ENCODE measurements at places on chromosomes 4 and X. TPM values are rescaled to one million over a fixed set of nuclear protein-coding genes. Genes with fewer than 3 reads are reported as not detected.

- H3K4me3 ChIP-seq: no peak overlapping the region
- H3K36me3 ChIP-seq: no peaks in the 10 kb centered on the region
- H3K27me3 ChIP-seq: no peaks in the 10 kb centered on the region
- DNase-seq: peak; percentile 40
These were observed 13.3 kb upstream of the CD99 start for GRCh38 chrX:2677764-2678163.

- H3K27me3 ChIP-seq: no peaks in the 10 kb centered on the region
- no peak for DNase-seq
- no peak overlapping the region for H3K27ac ChIP-seq
- H3K4me3 ChIP-seq: no peak overlapping the region
- H3K36me3 ChIP-seq: no peaks in the 10 kb centered on the region
These were observed 239.3 kb downstream of the C4orf33 start for GRCh38 chr4:129335276-129335675.

GRCh38 chrX:39580043-39580442 lies 517.7 kb downstream of the BCOR start:
- DNase-seq: no peak
- no peak overlapping the region for H3K4me3 ChIP-seq
- H3K36me3 ChIP-seq: no peaks in the 10 kb centered on the region
- H3K4me1 ChIP-seq: peaks cover 9% of the 10 kb centered on the region
- H3K27me3 ChIP-seq: no peaks in the 10 kb centered on the region
- H3K27ac ChIP-seq: no peak overlapping the region

DNA sequence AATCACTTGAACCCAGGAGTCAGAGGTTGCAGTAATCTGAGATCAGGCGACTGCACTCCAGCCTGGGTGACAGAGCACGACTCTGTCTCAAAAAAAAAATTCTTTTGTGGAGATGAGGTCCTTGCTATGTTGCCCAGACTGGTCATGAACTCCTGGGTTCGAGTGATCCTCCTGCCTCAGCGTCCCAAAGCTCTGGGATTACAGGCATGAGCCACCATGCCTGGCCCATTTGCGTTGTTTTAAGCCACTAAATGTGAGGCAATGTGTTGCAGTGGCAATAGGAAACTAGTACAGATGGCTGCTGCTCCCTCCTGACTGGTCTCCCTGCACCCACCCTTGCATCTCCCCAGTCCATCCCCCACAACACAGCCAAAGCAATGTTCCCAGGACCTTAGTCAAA lies 40.0 kb upstream of the APLN start:
- no peaks in the 10 kb centered on the region for H3K4me1 ChIP-seq
- H3K27ac ChIP-seq: no peak overlapping the region
- DNase-seq: no peak
- H3K36me3 ChIP-seq: no peaks in the 10 kb centered on the region
- no peak overlapping the region for H3K4me3 ChIP-seq

DNA sequence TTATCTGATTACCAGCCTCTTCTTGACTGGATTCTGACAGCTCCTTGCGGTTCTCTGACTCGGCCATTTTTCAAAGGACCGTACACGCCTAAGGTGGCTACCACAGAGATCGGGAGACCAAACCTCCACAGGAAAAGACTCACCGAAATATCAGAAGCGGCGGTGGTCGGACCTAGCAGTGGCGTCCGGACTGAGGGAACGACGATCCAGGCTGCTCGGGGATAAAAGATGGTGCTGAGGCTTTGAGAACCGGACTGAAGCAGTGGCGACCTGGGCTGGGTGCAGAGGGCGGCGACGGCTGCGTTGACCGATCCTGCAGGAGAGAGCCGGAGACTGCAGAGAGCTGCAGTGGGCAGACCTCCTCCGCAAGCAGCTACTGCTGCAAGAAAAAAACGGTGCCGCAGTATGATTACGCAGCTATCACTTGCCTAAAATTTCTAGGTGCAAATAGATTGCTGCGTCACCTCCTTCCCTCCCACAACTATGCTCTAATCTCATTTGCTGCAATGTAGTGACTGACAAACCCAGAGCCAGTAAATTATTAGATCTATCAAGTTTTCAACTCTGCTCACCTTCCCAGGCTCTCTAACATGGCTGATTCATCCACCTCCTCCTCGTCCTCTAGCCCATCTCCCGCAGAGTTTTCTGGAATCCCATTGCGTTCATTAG lies at the start of gene NAP1L2:
Gene NAP1L2, minus strand, starts transcription at position 426 of the 669 bp plus-strand sequence. Its CDS starts 359 bp downstream, at position 67.
- H3K4me3 ChIP-seq: no peak within 1 kb of the TSS
- H3K27ac ChIP-seq: no peak within 1 kb of the TSS
- H3K27me3 ChIP-seq: no peaks in the 10 kb centered on the region
- no peaks in the 10 kb centered on the region for H3K36me3 ChIP-seq
- DNase-seq: no peak

DNA sequence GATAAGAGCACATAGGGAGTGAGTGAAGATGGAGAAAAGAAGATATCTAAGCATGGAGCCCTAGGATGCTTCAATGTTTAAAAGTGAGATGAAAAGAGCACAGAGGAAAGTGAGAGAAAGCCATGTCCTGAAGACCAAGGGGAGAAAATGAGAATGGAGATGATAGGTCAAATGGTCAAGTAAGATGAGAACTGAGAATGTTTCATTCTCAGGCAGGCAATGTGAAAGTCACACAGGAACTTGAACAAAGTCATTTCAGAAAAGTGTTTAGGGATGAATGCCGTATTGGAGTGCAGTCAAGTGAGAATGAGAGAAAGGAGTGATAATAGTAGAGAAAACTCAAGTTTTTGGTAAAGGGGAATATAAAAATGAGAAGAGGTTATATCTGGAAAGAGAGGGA lies 148.7 kb upstream of the PTCHD1 start:
- H3K27me3 ChIP-seq: no peaks in the 10 kb centered on the region
- no peak overlapping the region for H3K4me3 ChIP-seq
- no peak for DNase-seq
- H3K36me3 ChIP-seq: no peaks in the 10 kb centered on the region

- no peak overlapping the region for H3K27ac ChIP-seq
- H3K27me3 ChIP-seq: no peaks in the 10 kb centered on the region
- H3K4me1 ChIP-seq: no peaks in the 10 kb centered on the region
- DNase-seq: no peak
- H3K4me3 ChIP-seq: no peak overlapping the region
- no peaks in the 10 kb centered on the region for H3K36me3 ChIP-seq
These were observed 67.5 kb downstream of the PPEF2 start for GRCh38 chr4:75834772-75835154.

- H3K36me3 ChIP-seq: no peaks in the 10 kb centered on the region
- no peak for DNase-seq
These were observed 93.9 kb downstream of the NSUN7 start for GRCh38 chr4:40843696-40844095.

DNA sequence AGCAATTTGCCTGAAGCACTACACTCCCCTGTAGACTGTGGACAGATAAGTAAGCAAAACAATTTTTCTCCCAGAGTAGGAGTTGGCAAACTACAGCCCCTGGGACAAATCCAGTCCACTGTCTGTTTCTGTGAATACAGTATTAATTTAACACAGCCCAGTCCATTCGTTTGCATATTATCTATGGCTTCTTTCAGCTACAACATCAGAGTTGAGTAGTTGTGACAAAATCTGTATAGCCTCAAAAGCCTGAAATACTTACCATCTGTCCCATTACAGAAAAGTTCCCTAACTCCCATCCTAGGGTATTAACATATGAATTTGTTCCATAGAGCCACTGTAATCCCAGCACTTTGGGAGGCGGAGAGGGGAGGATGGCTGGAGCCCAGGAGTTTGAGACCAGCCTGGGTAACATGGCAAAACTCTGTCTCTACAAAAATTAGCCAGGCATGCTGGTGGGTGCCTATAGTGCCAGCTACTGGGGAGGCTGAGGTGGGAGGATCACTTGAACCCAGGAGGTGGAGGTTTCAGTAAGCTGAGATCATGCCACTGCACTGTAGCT lies 53.0 kb downstream of the AMELX start:
- no peak overlapping the region for H3K27ac ChIP-seq
- no peaks in the 10 kb centered on the region for H3K4me1 ChIP-seq
- H3K36me3 ChIP-seq: no peaks in the 10 kb centered on the region
- DNase-seq: no peak

DNA sequence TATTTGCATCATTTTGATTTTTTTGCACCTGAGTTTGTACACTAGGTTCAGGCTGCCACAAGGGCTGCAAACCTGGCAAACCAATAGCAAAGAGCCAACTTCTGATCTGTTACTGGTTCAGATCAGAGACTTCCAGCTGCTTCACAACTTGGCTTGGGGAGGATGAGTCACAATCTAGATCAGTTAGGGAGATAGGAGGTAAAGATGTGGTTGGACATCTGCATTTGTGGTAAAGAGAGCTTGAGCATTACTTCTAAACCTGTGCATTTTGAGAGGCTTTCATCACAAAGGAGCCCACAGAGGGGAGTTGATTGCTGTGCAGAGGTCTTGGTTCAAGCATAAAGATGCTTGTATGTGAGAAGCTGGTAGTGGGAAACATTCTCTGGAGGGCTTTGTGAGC lies 34.5 kb downstream of the LINC00632 start:
- no peaks in the 10 kb centered on the region for H3K27me3 ChIP-seq
- H3K4me3 ChIP-seq: no peak overlapping the region
- no peak for DNase-seq
- no peaks in the 10 kb centered on the region for H3K36me3 ChIP-seq

DNA sequence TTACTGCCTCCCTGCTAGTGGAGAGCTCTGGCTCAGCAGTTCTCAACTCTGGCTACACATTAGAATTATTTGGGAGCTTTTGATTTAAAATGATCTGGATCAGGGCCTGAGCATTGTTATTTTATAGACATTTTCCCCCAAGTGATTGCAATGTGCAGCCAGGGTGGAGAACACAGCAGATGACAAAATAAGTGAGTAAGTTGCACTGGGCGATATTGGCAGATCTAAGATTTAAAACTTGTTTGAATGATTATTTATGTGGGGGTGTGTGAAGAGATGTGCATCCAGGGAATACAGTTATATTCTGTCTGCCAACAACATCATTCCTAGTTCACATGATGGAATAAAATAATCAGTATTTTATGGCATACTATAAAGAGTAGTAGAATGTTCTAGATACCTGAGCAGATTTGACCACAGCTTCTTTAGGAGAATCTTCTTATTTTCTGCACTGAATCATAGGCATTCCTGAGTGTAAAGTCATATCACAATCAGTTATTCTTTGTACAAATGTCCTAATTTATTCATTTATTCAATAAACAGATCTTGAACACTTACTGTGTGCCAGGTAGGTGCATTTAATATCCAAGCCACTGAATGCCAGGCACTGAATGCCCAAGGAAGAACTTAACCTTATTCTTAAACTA lies 123.9 kb downstream of the UCHL1 start:
- H3K27ac ChIP-seq: no peak overlapping the region
- no peaks in the 10 kb centered on the region for H3K36me3 ChIP-seq
- no peak for DNase-seq
- peaks cover 2% of the 10 kb centered on the region for H3K4me1 ChIP-seq

DNA sequence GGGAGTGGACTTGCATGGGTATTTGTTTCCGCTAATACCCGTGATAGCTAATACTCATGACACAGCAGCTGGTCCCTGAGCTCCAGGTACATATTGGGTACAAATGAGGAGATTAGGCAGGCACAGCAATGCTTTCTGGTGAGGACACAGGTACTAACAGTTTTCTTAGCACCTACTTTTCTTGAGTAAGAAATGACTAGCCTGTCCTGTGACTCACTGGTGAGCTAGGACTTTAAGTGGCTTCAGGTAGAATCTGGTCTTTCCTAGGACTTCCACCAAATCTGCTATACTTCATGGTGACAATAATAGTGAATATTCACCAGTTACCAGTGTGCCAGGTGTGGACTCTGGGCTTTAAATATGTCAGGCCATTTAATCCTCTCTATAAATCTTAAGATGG lies 407.4 kb upstream of the NR3C2 start:
- H3K27me3 ChIP-seq: no peaks in the 10 kb centered on the region
- no peak for DNase-seq
- H3K36me3 ChIP-seq: no peaks in the 10 kb centered on the region
- H3K4me1 ChIP-seq: no peaks in the 10 kb centered on the region

DNA sequence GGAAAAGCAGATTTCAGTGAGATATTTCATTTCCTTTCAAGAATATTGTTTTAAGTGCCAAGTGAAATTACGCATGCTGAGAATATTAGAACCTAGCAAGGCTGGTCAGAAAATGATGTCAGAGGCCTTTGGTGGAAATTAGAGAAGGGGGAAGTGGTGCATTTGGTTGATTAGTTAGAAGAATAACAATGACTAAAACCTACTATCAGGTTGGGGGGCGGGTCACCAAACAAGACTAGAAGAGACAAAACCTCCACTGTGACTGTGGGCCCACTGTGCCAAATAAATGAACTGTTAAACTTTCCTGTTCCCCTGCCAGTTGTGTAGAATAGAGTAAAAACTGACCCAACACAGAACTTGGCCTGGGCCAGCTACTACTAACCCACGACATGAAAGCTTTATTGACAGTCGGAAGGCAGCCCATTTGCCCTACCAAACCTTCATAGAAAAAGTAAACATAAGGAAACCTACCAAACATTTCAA lies 2.9 kb downstream of the RAPGEF2 start:
- no peak overlapping the region for H3K4me3 ChIP-seq
- H3K27ac ChIP-seq: no peak overlapping the region
- no peaks in the 10 kb centered on the region for H3K36me3 ChIP-seq
- DNase-seq: no peak

DNA sequence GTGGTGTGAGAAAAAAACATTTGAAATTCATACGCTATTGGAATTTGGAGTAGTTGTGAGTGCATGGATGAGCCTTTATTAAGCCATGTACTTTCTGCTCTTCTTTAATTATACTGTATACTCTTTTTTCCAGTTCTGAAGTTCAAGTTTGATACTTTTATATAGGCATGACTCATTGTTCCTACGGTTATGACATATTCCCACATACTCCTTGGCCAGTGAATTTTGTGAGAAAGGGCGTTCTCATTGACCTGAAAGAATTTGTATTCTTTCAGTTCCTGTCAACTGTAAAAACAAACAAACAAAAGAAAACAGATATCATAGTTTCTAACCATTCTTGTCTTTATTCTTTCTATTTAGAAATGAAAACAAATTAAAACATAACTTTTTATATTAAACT lies 407.3 kb downstream of the MAPK10 start:
- no peaks in the 10 kb centered on the region for H3K36me3 ChIP-seq
- no peak for DNase-seq
- H3K4me1 ChIP-seq: peaks cover 23% of the 10 kb centered on the region
- no peaks in the 10 kb centered on the region for H3K27me3 ChIP-seq

DNA sequence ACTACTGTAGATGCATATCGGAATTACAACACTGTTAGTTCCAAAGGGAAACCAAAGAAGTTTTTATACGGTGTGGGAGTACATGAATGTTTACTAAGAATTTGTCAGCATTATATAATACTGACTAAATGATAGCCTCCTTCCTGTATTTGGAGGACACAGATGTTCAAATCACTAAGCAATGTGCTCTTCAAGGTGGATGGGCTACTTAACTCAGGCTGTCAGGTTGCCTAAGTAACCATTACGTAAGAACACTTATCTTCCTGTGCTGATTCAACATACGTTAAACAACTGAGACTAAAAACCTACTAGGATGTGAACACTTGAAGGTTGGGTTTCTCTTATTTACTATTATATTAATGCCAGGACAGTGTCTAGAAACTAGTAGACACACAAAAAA lies 81.9 kb upstream of the HPGD start:
- H3K4me1 ChIP-seq: no peaks in the 10 kb centered on the region
- no peak overlapping the region for H3K4me3 ChIP-seq
- no peak for DNase-seq
- no peaks in the 10 kb centered on the region for H3K27me3 ChIP-seq
- no peaks in the 10 kb centered on the region for H3K36me3 ChIP-seq

Gene RBM47
- 22.2 TPM for total RNA-seq

Gene CYLC1
- total RNA-seq: not detected

Gene P2RY4
- total RNA-seq: not detected

Gene SPANXA1
- total RNA-seq: not detected

Gene CENPVL1
- not detected for total RNA-seq

Gene LPAR4
- total RNA-seq: not detected

Gene TRO
- total RNA-seq: 0.25 TPM
